ENCODE measurements at places on chromosomes 12 and 14.

GRCh38 chr12:30631740-30632139, 63.9 kb downstream of the IPO8 start:
- DNase-seq = no peak

DNA sequence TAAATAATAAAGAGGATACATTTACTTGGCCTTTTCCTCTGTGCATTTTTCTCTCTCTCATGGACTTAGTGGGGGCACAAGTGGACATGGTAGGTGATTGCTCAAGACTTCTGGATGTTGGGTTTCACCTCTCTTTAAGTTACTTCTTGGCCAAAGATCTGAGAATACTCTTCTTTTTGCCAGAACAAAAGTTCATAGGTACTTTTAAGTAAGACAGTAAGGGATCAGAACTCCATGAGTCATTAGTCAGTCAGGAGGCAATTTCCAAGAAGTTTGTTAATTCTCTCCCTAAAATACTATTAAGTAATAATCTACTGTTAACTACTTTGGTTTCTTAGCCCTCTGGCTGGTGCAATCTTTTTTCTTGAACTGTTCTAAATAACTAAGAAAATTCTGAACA, 84.2 kb downstream of the GRIP1 start:
- DNase-seq = no peak

- DNase-seq = peak; percentile 32
Observed at GRCh38 chr12:8664228-8664913, 1.7 kb upstream of the MFAP5 start.

DNA sequence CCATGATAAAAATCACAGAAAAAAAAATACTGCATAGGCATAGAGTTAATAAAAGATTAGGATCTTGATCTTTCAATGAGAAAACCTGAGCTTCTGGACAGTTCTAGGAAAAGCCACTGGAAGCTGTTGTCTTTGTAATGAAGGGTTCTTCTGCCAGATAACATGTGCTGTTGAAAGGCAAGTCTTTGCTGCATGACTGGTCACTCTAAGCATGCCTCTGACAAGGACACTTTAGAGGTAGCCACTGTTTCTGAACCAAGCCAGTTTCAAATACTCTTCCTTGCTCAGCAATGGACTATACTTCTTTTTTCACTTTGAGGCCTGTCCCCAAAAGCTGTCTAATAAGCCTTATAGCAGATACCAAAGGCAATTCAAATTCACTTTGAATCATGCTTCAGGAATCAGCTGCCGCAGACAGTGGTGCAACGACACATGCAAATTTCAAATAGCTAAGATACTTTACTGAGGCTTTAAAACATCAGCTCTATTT, 70.2 kb downstream of the BTG1 start:
- peak; percentile 88 for DNase-seq

Data from fibroblast of lung (primary cell).